ENCODE measurements at places on chromosomes 6 and 20. TPM values are rescaled to one million over a fixed set of nuclear protein-coding genes. Genes with fewer than 3 reads are reported as not detected.

The BMP6 gene
- total RNA-seq, result 1.3 TPM

The BEND6 gene
- total RNA-seq, result 17.7 TPM

The NKX2-2 gene
- total RNA-seq, result not detected

The FAM135A gene
- total RNA-seq, result 8.6 TPM

The MEP1A gene
- not detected for total RNA-seq

The FNDC11 gene
- 1.8 TPM for total RNA-seq

The JPH2 gene
- total RNA-seq, result 0.50 TPM

The PXT1 gene
- total RNA-seq, result not detected

The LY6G6C gene
- not detected for total RNA-seq

The RPS6KA2 gene
- 60.4 TPM for total RNA-seq

The ZSCAN23 gene
- 11.1 TPM for total RNA-seq

The BTN1A1 gene
- total RNA-seq, result not detected

The HTR1E gene
- total RNA-seq, result not detected

The POU5F1 gene
- 0.33 TPM for total RNA-seq

The SLC52A3 gene
- not detected for total RNA-seq

The GSTA3 gene
- not detected for total RNA-seq

The DNAH8 gene
- total RNA-seq, result 0.44 TPM

The BPIFB1 gene
- total RNA-seq, result not detected

The MAP3K4 gene
- 27.1 TPM for total RNA-seq

The UTRN gene
- total RNA-seq, result 135 TPM

The SNX5 gene
- 128 TPM for total RNA-seq

The CNBD2 gene
- 1.5 TPM for total RNA-seq

The TRAPPC3L gene
- total RNA-seq, result 0.15 TPM

The DDX43 gene
- 0.33 TPM for total RNA-seq

The SMLR1 gene
- total RNA-seq, result not detected

The ADGB gene
- total RNA-seq, result not detected

The CPNE5 gene
- 0.15 TPM for total RNA-seq

The CFAP61 gene
- total RNA-seq, result 0.17 TPM

The VARS2 gene
- 17.0 TPM for total RNA-seq

The ERMARD gene
- total RNA-seq, result 29.8 TPM

The SALL4 gene
- 0.15 TPM for total RNA-seq
